ENCODE measurements at places on chromosomes 3 and 15.

DNA sequence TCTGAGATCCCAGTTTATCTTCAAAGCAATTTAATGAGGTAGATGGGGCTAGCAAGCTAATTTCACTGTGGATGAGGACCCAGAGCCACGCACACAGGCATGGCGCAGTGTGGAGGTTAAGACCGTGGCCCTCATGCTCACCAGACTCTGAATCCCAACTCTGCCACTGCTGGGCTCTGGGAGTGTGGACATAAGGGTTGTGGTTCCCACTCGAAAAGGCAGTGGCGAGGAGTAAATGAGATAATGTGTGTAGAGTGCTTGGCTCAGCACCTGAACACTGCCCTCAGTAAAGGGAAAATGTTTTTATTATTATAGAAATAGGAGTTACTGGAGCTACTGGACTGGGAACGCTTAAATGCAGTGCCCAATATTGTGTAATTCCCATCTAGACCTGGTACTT, 243.5 kb upstream of the TPM1 start:
- no peak for DNase-seq

DNA sequence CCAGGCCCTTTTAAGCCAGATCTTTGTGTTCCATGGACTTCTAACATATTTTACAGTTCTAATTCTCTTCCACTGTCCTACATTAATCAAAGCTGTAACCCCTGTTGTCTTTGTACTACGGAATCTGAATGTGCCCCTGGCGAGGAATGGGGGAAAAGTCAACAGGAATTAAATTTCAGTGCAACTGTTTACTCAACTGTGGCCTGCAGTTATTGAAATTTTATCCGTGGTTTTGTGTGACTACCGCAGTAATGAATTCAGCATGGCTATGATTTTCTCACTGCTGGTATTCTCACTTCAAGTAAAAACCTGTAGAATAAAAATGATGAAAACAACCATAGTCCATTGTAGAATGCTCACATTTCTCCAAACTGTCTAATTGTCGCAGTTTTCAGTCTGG, 388.0 kb downstream of the FOXP1 start:
- no peak for DNase-seq

GRCh38 chr3:114299421-114299820, 5.6 kb downstream of the TIGIT start:
- DNase-seq = peak; percentile 11

GRCh38 chr3:81105789-81106488, 655.5 kb downstream of the GBE1 start:
- no peak for DNase-seq

- no peak for DNase-seq
Observed at GRCh38 chr15:79661411-79661810, 229.3 kb downstream of the MINAR1 start.

All from NCI-H2227 treated with DMSO at 0.1 percent for 48 hours (cell line).